ENCODE measurements at places on chromosomes 1 and 21.

DNA sequence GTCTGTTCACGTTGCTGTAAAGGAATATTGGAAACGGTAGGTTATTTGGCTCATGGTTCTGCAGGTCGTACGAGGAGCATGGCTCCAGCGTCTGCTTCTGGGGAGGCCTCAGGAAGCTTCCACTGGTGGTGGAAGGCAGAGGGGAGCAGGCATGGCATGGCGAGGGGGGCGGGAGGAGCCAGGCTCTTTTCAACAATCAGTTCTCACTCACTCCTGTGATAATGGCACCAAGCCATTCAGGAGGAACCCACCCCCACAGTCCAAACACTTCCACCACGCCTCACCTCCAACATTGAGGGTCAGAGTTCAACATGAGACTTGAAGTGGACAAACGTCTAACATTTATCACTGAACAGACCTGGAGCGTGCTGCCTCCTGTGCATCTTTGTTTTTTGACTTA is 141.2 kb downstream of the PGBD5 start:
- DNase-seq: no peak

DNA sequence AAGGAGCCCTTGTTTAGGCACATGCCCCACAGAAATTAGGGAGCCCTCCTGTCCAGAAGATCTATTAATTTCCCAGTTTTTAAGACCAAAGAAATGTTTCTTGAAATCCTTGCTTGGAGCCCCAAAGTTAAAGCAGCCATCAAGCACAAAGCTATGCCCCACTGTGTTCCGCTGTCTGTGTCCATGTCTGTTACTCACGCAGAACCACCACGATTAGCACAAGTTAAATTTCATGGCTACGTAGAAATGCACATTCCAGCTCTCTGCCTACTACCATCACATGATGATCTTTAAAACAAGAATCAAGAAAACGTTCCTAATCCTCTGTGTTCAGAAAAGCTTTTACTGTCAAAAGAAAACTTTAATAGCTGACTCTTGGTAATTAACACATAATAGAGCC is 238.5 kb downstream of the RERE start:
- no peak for DNase-seq

- no peak for DNase-seq
Measured at GRCh38 chr1:64921771-64922170, 44.6 kb downstream of the JAK1 start.

GRCh38 chr1:60619581-60619980 is 462.8 kb upstream of the NFIA start:
- DNase-seq: no peak

GRCh38 chr1:232853994-232854797 is 49.0 kb downstream of the MAP10 start:
- no peak for DNase-seq
